Left colon (tissue), 2 donors: ENCODE measurements at places on chromosomes 1 and 21. TPM values are rescaled to one million over a fixed set of nuclear protein-coding genes. Genes with fewer than 3 reads are reported as not detected.

DNA sequence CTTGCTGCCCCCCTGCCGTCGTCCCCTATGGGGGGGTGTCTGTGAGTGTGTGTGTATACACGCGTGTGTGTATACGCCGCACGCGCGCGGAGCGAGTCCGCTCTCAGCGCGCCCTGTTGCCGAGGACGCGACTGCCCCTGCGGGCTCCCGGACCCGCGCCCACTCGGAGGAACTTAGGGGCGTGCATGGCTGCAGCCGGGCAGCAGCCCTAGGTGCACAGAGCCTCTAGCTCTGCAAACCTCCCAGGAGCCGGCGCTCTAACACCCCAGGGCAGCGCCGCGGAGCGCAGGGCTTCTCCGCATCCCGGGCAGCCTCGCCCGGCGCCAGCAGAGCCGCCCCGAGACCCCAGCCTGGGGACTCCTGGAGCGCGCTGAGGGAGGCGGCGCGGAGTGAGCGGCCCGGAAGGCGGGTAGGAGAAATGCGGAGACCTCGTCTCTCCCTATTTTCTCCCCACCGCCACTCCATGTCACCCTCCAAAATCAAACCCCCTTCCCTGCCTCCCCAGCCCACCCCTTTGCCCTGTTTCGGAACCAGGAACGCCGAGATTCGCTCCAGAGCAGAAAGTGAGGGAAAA lies 574 bp downstream of the ITPKB start:
- DNase-seq: no peak

The CD1D gene
- 8.2 TPM for total RNA-seq

DNA sequence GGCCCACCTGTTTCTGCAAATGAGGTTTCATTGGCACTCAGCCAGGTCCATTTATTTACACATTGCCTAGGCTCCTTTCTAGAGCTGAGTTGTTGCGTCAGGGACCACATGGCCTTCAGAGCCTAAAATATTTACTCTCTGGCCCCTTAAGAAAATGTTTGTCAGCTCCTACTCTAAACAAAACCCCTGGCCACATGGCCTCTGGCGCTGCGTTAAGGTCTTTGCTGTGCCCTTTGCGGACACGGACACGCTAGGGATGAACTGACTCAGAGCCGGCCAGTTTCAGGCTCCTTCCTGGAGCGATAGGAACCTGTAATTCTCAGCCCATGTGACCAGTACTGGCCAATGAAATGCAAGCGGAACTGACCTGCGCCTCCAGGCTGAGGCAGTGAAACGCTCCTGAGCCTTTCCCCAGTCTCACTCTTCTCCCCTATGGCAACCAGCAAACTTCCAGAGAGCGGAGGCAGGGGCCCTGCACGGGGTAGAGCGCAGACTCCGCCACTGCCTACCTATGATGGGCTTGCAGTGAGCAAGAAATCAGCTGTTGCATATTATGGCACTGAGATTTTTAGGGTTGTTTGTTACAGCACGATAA lies 160.3 kb downstream of the ETS2 start:
- peak; percentile 87 for DNase-seq

GRCh38 chr1:225778337-225778669 lies 677 bp downstream of the SRP9 start:
- DNase-seq: no peak

DNA sequence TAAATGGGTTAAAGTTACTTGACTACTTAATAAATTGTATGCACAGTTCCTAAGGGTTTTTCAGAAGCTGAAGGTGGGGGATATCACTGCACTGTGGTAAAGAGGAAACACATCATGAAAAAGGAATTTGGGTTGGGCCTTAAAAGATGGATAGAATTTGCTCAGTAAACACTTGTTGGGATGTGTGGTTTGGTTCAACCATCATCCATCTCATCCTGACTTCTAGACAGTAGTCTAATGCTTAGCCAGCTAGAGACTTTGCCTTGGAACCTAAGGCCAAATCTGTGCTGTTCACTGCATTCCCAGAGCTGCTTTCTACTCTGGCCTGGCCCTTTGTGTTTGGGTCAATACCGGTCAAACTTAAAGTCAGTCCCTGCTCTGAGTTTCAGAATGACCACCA lies 30.6 kb downstream of the LY9 start:
- DNase-seq: no peak

The KRTAP11-1 gene
- not detected for total RNA-seq

DNA sequence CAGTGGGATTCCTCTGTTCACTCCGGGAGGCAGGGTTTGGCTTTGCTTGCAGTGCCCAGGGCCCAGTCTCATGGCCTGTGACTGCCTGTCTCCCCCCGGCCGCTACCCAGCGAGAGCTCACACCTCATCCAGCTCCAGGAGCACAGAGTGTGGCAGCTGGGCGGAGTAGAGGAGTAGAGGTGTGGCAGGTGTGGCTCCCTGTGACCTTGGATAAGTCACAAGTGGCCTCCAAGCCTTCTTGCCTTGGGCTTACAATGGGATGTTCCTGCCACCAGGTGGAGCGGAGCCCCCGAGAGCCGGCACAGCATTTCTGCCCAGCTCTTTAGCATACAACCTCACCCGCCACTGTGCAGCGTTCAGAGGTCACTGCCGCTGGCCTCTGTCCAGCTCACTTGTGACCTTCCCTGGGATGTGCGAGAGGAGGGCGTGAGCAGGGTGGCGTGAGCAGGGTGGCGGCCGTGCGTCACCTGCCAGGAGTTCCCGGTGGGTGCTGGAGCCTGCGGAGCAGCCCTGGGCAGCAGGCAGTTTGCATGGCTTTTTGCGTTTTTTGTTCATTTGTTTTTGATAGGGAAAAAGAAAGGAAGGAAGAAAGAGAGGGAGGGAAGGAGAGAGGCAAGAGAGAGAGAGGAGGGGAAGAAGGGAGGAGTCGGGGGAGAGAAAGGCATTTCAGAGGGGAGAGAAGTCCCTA lies 42.4 kb downstream of the CRYAA start:
- peak; percentile 86 for DNase-seq

DNA sequence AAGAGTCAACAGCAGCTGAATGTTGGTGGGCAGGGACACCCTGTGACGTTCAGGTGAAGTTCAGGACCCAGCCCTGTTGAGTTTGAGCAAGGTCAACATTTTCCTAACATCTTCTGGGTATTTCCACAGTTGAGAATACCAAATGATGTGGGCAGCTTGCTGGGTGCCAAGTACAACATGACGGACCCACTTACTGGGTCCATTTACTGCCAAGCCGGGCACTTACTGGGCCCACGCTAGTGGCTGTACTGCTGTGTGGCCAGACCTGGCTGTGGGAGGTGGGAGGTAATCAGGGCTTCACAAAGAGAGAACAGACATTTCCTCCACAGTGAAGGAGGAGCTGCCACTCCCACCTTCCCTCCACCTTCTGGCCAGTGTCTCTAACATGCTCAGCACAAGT lies 99.2 kb downstream of the PSMG1 start:
- no peak for DNase-seq
